Stomach (tissue), 19 donors: ENCODE measurements at places on chromosomes 5 and 9. TPM values are rescaled to one million over a fixed set of nuclear protein-coding genes. Genes with fewer than 3 reads are reported as not detected.

PCDHB2 gene
- 1.3 TPM for polyA plus RNA-seq

AHRR gene
- polyA plus RNA-seq: 0.93 TPM

CRB2 gene
- 0.03 TPM for polyA plus RNA-seq

FAM151B gene
- 0.56 TPM for polyA plus RNA-seq

GCNT4 gene
- polyA plus RNA-seq: 3.3 TPM

CCNJL gene
- 2.4 TPM for polyA plus RNA-seq

SNX30 gene
- polyA plus RNA-seq: 3.1 TPM

OGN gene
- polyA plus RNA-seq: 5.3 TPM

TCERG1 gene
- polyA plus RNA-seq: 34.7 TPM

TAF11L10 gene
- not detected for polyA plus RNA-seq

C9 gene
- polyA plus RNA-seq: not detected

LPAR1 gene
- 22.6 TPM for polyA plus RNA-seq

PCDHGA12 gene
- polyA plus RNA-seq: 0.20 TPM

PCDHGA6 gene
- polyA plus RNA-seq: 0.06 TPM

HSPB3 gene
- polyA plus RNA-seq: 1.2 TPM

KYAT1 gene
- polyA plus RNA-seq: 7.5 TPM

LCN2 gene
- polyA plus RNA-seq: 369 TPM

FGF10 gene
- 5.4 TPM for polyA plus RNA-seq

SMIM3 gene
- 47.5 TPM for polyA plus RNA-seq
